Suprapubic skin (tissue), 4 donors: ENCODE measurements at places on chromosomes 5 and 9.
A peak's percentile ranks its signal among the peaks of the same experiment; 100 is the strongest.

DNA sequence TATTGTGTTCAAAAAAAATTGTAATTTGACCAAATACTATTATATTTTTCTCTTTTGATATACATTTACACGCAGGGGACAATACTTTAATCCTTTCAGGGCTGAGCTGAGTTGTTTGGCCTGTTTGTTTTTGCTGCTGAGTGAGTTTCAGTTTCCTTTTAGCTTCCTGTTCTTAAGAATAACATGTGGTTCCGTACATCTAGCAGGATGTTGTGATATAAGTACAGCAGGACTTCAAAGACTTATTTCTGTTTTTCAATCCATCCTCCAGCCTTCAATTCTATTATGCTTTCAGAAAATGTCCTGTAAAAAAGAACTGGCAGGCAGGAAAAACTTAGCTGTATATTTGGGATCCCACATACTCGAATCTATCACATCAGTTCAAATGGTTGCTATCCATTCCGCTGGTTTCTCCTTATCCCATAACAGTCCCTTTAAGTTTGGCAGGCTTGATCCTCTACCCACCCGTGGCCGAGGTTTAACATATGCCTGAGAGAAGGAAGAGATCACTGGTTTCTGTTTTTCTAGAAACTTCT is 1037.3 kb upstream of the ACO1 start:
- no peak for DNase-seq

DNA sequence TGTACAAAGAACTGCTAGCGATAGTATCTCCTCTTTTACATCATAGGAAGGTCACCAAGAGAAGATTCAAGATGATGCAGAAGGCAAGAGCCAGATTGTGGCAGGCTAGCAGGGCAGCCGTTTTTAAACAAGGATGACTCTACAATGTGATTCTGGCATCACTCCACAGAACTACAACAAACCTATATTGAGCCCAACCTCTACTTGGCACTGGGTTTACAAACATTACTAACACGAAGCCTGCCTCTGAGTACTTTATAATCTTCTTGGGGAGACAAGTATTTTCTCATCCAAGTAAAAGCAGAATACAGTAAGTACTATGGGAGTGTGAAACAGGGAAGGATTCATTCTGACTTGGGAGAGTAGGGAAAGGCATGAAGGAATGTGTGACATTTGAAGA is 448.6 kb downstream of the ZNF608 start:
- no peak for DNase-seq

DNA sequence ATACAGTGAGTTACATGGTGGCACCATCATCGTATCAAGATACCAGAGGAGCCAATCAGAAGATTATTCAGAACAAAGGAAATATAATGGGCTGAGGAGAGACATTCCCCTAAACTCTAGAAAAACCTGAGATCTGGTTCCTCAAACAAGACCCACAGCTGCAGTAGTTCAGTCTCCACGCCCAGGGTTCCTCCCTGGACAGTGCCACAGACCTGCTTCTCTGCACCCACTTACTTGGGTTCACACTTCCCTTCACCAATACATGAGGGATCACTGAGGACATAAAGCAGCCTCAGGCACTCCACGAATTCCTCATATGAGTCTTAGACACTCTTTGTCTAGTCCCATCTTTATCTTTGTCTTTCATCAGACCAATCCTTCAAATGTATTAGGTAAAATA is 101.7 kb downstream of the APTX start:
- DNase-seq, result no peak

GRCh38 chr5:41212935-41213334 is 397 bp downstream of the C6 start:
- DNase-seq, result no peak

DNA sequence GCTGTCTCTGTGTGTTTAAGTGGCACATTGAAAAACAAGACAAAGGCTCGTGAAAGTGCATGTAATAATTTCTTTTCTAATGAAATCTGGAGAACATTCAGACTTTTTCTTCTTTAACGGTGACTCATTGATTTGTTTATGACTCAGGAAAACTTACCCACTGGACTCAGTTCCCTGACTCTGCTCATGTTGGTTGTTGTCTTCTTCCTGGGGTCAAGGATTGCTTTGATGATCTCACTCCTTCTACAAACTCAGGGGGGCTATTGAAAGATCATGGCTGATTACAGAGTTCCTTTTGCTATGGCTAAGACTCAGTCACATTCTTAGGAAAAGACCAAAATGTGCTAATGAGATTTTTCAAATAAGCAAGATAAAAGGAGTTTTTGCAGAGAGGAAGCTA is 141.1 kb upstream of the DAP start:
- DNase-seq, result no peak

GRCh38 chr5:74094096-74094781 is 468.2 kb downstream of the ARHGEF28 start:
- DNase-seq, result no peak

- no peak for DNase-seq
Measured at GRCh38 chr9:111502506-111502905, 18.3 kb upstream of the ECPAS start.

- DNase-seq, result no peak
Measured at GRCh38 chr9:124011460-124012301, at the start of gene LHX2. TSS of gene LHX2 (plus strand) at chr9:124011768. CDS start at chr9:124012349, 581 bp downstream.

DNA sequence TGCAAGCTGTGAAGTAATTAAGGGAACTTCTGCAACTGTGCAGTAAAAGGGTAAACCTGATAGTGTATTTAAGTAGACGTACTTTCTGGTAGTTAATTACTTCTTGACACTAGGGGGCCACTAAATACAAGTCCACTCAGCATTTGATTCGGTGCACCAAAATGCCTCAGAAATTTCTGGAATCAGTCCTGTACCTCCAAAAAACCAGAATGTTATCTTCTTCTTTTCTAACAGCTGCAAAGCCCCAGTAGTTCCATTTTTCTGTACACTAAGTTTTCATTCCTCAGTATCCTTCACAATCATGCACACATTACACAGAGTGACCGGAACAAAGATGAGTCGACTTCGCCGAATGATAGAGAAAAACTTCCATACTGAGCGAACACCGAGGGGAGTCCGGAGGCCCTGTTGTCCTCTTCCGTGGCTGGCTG is 484 bp downstream of the GFM2 start:
- no peak for DNase-seq

DNA sequence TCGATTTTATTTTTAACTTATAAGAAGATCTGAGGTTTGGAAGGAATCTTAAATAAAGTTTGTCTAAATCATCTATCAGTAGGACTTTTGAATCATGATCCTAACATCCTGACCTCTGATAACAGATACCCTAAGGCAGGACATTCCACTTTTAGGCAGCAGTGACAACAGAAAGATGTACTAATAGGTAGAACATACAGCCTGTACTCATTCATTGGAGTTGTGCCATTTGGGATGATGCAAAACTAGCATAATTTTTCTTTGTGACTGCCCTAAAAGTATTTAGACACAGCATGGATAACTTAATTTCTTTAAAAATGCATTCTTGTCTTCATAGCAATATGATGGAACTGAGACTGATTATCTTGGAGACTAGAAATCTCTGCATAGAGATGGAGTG is 39.7 kb downstream of the CDC42SE2 start:
- no peak for DNase-seq

DNA sequence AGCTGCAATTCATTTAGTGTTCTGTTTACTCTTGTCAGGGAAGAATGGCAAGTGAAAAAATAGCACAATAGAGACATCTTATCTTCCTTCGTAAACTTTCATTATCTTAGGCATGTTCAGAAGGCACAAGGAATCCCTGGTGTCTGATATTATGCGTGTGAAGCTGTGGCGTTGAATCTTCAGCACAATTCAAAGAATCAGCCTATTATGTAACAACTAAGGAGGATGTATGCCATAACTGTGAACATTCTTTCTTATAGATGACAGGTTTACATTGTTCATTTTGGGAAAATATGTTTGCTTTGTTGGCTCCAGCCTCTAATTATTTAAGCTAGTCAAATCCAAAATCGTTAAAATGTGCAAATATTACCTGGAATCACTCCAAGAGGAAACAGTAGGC is 446.1 kb downstream of the ANXA1 start:
- no peak for DNase-seq

- DNase-seq, result no peak
Measured at GRCh38 chr9:110025551-110026170, 182.3 kb downstream of the C9orf152 start.

DNA sequence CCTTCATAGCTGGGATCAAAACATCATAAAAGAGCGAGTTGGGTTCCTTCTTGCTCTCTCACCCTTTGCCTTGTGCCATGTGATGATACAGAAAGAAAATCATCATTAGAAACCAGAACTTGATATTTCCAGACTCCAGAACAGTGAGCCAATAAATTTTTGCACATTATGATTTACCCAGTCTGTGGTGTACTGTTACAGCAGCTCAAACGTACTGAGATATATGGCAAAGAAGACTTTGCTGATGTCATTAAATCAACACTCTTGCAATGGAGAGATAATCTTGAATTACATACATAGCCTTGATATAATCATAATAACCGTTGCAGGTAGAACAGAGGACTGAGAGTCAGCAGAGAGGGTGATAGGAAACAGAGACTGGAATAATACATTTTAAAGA is 1271.6 kb downstream of the CDH12 start:
- no peak for DNase-seq

- no peak for DNase-seq
Measured at GRCh38 chr5:123170816-123171215, 81.8 kb downstream of the PRDM6 start.

- no peak for DNase-seq
Measured at GRCh38 chr5:172113036-172113435, 75.0 kb downstream of the STK10 start.

GRCh38 chr9:130688072-130688471 is 5.5 kb upstream of the EXOSC2 start:
- no peak for DNase-seq

- DNase-seq, result no peak
Measured at GRCh38 chr5:38463634-38464521, 92.6 kb downstream of the LIFR start.

GRCh38 chr9:14313951-14314423 is at the start of gene NFIB:
TSS of gene NFIB (minus strand) at chr9:14314141. CDS start at chr9:14313511, 630 bp downstream.
- DNase-seq, result peak; percentile 78

GRCh38 chr5:22889720-22890119 is 36.6 kb upstream of the CDH12 start:
- DNase-seq, result no peak

GRCh38 chr5:135439231-135440205 is 7.6 kb downstream of the DCANP1 start:
- DNase-seq, result no peak

GRCh38 chr9:84366683-84367082 is 26.1 kb upstream of the SLC28A3 start:
- no peak for DNase-seq

- DNase-seq, result no peak
Measured at GRCh38 chr5:77066823-77067442, 20.2 kb downstream of the ZBED3 start.

- no peak for DNase-seq
Measured at GRCh38 chr5:6576861-6577501, 55.9 kb downstream of the NSUN2 start.

GRCh38 chr5:160385496-160385895 is 14.4 kb downstream of the FAM200C start:
- DNase-seq, result no peak

DNA sequence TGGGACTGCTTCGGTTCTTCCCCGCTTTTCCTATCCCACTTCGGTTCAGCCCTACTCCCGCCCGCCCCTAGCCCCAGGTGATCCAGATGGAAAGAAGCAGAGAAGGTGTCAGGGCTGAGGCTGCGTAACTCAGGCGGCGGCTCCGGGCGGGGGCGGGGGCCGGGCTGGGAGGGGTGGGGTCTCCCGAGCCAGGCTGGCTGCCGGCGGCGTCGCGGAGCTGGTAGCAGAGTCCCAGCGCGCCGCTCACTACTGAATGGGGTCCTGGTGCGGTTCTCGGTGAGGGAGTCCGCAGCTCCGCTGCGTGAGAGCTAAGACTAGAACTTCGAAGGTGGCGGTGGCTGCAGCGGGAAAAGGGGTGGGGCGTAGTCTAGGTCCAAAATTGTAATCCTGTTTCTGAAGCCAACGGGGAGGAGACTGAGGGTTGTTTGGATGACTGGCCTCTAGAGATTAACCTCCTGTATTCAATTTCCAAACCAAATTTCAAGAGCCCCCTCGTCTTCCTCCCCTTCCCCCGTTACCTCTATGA is 1.4 kb downstream of the PRR16 start:
- peak; percentile 60 for DNase-seq

- peak; percentile 58 for DNase-seq
Measured at GRCh38 chr9:137456061-137456863, 2.9 kb downstream of the NSMF start.
